ENCODE measurements at places on chromosomes 12 and 14.

GRCh38 chr14:23299211-23299957 lies 3.3 kb downstream of the PPP1R3E start:
- no peak for DNase-seq

- no peak for DNase-seq
These were observed 27.2 kb downstream of the FBRSL1 start for GRCh38 chr12:132517013-132517739.

GRCh38 chr12:1922985-1923384 lies 4.5 kb upstream of the CACNA2D4 start:
- DNase-seq = no peak

DNA sequence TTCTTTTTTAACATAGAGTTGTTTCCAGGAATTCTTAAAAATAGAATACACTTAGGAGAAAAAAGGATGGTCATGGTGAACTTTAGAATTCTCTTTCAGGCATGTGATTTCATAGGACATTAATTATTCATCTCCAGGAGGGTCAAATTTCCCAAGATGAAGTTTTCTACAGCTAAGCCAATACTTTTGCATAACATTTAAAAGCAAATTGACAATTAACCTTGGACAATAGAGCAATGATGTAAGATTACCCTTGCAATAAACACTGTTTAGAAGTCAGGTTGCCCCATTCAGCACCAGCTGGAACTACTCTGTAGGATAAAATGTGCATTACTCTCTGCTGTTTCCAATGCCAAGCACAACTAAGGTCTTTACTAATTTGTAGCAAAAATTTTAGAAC lies 49.5 kb downstream of the SIX1 start:
- no peak for DNase-seq

DNA sequence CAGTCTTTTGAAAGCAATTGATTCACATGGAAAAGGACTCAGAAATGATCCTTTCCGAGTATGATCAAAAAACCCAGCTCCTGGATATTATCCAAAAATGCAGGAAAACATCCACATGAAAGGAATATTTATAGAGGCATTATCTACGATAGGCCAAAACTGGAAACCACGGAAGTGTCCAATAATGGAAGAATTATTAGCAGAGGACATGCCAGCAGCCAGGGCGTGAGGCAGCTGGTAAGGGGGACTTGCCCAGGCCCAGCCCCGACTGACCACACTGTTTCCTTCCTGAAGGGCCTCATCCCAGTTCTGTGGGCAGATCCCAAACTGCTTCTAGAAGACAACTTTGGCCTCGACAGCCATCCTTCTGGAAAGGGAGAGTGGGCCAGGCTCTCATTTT lies 20.5 kb downstream of the ACTN1 start:
- no peak for DNase-seq

DNA sequence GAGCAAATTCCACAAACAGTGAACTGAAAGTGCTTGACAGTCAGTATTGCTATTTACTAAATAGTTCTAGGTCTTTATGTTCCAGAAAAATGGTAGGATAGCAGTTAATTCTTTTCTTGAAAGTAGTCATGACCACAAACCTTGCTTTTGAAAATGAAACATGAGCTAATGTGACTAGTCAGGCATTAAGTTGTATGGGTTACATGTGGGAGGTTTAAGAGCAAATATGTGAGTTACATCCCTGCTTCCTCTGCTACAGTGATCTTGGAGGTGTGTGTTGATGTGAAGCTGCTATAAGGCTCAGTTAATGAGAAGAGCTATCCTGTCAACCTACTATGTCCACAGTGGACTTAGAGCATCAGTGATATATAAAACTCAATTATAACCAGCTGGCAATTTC lies 741.6 kb downstream of the FSCB start:
- no peak for DNase-seq

- DNase-seq = no peak
These were observed 705.1 kb downstream of the MED13L start for GRCh38 chr12:115572440-115572839.

DNA sequence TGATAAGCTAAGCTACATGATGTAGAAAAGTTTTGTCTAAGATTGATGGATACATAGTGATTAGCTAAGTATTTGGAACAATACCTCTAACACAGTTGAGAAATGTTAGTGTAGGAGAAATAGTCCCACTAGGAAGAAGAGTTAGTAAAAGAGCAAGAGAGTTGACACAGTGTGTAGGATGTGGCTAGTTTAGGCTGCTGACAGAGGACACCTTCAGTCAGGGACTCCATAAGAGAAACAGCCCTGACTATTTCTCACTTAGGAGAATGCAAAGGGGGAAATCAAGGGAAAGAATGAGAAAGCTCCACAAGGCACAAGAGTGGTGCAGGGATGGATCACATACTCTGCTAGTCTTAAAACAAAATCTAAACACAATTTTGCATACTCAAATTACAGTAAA lies 613.7 kb downstream of the SLC16A7 start:
- DNase-seq = no peak

- no peak for DNase-seq
These were observed 26.8 kb downstream of the ANKS1B start for GRCh38 chr12:99957866-99958466.

DNA sequence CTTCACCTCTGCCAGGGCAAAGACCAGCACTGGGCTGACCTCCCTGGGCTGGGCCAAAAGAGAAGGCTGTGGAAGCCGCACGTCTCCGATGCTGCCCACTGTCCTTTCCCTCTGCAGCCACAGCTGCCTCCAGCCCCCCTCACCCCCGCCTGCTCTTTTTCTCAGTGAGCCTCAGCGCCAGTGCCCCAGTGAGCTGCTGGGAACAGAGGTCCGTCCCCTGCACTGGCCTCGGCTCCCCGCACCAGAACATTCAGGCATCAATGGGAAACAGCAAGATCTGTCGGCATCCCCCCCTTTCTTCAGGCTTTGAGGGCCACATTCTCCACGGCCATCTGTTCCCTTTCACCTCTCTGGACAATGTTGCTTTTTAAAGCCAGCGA lies 398.1 kb downstream of the ZFP36L1 start:
- no peak for DNase-seq

GRCh38 chr12:64782191-64782876 lies 23.1 kb upstream of the GNS start:
- DNase-seq = no peak

DNA sequence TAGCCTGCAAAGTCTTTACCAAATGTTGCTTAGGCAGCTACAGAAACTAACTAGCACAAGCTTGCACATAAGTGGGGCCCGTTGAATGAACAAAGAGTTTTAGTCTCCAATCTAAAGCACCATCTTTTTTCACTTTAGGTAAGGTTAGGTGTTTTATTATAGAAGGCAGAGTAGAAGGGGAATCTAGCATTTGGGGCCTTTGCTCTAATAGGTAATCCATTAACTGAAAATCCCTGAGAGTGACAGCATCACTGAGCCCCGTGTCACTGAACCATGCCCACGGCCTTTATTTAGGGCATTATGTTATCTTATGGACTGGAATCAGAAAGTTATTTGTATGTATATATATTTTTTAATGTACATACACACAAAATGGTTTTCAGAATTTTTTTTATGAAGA lies 25.1 kb downstream of the CPNE8 start:
- no peak for DNase-seq

- DNase-seq = no peak
These were observed 106.1 kb upstream of the FSCB start for GRCh38 chr14:44613061-44613712.

DNA sequence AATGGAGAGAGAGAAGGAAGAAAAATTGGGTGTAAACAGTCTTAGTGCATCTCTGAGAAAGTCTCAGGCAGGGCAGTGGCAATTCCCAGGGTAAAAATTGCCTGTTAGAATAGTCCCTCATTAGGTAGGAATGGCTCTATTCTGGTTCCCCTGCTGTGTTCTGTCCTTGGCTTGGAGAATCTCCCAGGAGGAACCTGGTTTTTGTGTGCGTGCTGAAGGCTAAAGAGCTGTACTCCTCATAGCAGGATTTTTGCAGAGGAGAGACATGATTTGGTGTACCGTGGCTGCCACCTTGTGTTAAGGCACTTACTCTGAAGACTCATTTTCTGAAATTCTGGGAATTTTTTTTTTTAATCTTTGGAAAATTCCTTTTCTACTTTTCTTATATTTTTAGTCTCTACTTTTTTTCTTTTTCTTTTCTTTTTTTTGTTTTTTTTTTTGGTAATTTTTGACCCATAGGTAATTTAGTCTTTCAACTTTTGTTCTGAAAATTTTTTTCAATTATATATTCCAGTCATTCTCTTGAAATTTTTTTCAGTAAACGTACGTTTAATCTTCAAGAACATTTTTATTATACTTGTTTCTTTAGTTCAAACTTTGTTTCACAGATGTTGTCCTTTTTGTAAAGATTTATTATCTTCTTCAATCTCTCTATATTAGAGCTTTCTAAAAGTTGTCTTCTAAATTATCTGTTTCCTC lies 63.8 kb downstream of the FBXO33 start:
- peak; percentile 40 for DNase-seq

GRCh38 chr12:107519906-107520859 lies 165.4 kb upstream of the PWP1 start:
- DNase-seq = no peak

DNA sequence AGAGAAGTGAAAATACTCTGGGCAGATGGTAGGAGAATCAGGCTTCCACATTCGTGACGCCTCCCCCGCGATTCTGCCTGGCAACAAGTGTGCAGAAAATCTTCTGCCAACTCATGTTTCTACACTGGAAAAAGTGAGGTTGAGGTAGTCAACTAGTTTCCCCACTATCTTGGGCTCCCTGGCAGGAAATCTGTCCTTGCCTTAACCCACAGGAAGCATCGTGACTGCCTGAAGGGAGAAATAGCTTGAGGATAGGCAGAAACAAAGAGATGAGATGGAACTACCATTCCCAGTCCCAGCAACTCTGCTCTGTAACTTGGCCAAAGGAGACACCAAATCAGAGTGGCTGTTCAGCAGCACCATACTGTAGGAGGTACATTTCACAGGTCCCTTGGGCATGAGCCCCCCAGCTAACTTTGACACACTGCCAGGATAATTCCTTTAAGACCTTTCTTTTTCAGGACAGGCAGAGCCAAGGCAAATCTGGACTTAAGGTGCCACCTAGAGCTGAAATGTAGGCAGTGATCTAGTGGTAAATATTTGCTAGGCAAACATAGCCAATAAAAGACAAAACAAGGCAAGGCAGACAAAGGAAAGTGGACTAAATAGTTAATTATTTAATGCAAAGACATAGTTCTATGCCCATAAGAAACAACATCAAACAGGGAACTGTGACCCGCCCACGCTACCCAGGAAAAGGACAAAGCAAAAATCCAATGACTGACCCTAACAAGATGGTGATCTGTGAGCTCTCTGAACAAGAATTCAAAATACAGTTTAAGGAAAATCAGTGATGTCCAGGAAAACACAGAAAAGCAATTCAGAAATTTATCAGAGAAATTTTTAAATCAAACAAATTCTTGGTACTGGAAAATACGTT lies 205.1 kb downstream of the PTPRO start:
- no peak for DNase-seq

- no peak for DNase-seq
These were observed 39.6 kb downstream of the LARP4 start for GRCh38 chr12:50440288-50440687.

DNA sequence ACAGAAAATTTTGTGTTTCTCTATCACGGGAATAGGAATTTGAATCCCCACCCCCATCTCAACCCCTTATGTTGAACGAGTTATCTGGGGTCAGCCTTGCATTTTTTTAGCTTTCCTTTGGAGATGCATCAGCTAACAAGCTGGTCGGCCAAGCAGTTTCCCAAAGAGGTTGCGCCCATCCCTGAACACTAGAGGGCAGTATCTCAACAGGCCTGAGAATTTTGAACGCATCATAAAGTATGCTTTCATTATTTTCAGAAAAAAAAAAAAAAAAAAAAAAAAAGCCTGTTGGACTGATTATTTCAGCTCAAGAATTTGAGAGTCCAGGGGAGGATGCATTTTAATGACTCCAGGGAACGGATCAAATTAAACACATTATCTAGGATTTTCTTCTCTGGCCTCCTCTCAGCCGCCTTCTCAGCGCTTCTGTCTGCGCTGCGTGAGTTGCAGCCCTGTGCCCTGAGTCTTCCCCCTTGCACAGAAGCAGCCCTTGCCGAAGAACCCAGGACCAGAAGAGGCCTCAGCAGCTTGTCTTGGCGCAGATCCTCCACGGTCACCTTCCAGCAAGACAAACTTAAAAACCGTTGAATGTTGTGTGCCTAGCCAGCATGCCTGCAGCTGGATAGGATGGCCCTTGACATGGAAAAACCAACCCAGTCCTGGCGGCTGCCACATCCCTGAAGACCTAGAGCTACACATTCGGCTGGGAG lies 76.6 kb upstream of the GZMB start:
- DNase-seq = peak; percentile 6

- DNase-seq = no peak
These were observed 248.0 kb downstream of the PDZRN4 start for GRCh38 chr12:41436076-41436475.

DNA sequence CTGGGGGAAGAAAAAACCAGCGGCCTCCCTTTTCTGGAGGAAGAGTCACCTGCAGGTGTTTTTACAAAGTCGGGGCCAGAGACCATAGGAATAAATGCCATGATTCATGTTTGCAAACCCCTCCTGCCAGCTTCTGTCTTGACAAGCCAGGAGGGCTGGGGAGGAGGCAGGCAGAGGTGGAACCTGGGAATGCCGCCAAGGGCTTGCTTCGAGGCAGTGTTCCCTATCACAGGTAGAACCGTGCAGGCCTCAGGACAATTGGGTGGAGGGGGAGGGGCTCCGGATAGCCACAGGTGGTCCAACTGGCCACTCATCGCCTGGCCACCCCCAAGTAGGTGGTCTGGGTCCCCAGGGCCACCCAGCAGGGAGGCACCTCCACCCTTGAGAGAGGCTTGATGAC lies 14.2 kb upstream of the DLK1 start:
- DNase-seq = no peak

- no peak for DNase-seq
These were observed 43.4 kb downstream of the WDR20 start for GRCh38 chr14:102182936-102183619.

DNA sequence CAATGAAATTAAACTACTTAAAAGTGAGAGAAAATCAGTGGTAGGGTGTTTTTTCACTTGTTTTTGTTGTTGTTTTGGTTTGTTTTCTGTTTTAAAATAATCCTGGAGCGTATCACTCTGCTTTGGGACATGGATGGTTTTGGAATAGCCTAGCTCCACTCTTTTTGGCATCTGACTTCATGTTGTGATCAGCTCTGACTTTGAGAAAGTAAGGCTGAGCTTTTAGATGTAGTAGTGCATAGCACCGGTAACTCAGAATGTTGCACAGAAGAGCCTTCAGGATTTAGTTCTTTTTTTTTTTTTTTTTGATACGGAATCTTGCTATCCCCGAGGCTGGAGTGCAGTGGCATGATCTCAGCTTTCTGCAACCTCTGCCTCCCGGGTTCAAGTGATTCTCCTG lies 8.1 kb downstream of the TRAFD1 start:
- no peak for DNase-seq

DNA sequence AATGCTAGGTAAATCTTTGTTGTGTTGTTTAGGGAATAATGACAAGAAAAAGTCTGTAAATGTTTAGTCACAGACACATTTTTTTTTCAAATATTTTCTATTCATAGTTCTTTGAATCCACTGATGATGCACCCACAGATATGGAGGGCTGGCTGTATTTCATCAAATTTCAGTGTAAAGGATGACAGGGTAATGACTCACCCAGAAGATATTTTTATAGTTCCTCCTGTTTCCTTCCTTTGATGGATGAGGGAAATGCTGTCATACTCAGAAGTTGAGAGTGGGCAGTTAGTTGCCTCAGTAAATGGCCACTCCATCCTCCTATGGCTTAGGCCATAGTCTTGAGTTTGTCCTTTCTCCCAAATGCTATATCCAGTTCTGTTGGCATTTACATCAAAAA lies 76.9 kb upstream of the REP15 start:
- no peak for DNase-seq

GRCh38 chr14:106210650-106211049 lies 684.3 kb downstream of the TMEM121 start:
- DNase-seq = no peak
